ENCODE measurements at places on chromosomes 5 and 9. TPM values are rescaled to one million over a fixed set of nuclear protein-coding genes. Genes with fewer than 3 reads are reported as not detected.

- DNase-seq: no peak
Observed at GRCh38 chr5:107040907-107041306, 629.8 kb downstream of the EFNA5 start.

GRCh38 chr5:66558560-66558959 is 37.6 kb upstream of the MAST4 start:
- DNase-seq: no peak

OBP2B gene
- polyA plus RNA-seq: not detected

PCDHB4 gene
- 0.60 TPM for polyA plus RNA-seq

GRCh38 chr5:106185661-106186081 is 1485.1 kb downstream of the EFNA5 start:
- no peak for DNase-seq

TRIM7 gene
- 3.1 TPM for polyA plus RNA-seq

- peak; percentile 95 for DNase-seq
Observed at GRCh38 chr9:75890472-75891276, at the start of gene PCSK5. Gene PCSK5, plus strand, starts transcription at chr9:75890673. Its CDS starts 509 bp downstream, at chr9:75891182.

SPARC gene
- 20,092 TPM for polyA plus RNA-seq

LCN9 gene
- polyA plus RNA-seq: not detected

IFNK gene
- polyA plus RNA-seq: not detected

PCA3 gene
- not detected for polyA plus RNA-seq

DNA sequence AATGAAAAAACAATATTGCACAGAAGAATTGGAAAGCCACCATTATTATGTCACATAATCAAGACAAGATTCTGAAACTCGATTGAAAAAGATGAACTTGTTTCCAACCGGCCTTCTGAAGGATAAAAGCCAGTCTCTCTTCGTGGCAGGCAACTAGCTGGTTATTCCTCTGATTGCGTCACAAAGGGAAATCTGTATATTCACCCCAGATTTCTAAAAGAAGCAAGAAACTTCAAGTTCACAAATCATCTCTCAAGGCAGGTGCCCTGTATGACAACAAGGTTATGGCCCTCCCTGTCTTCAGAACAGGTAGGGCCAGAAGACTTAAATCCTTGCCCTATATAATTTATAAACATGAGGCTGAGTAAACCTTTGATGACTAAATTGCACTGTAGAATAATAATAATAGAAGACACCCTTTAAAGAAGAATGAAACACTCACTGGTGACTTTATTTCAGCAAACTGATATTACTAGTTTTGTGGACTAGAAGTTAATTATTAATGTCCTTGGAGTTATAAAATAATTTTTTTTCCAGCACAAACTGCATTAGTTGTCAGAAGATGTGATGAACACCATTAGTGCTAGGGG is 2.9 kb upstream of the KLF4 start:
- DNase-seq: peak; percentile 67

DNA sequence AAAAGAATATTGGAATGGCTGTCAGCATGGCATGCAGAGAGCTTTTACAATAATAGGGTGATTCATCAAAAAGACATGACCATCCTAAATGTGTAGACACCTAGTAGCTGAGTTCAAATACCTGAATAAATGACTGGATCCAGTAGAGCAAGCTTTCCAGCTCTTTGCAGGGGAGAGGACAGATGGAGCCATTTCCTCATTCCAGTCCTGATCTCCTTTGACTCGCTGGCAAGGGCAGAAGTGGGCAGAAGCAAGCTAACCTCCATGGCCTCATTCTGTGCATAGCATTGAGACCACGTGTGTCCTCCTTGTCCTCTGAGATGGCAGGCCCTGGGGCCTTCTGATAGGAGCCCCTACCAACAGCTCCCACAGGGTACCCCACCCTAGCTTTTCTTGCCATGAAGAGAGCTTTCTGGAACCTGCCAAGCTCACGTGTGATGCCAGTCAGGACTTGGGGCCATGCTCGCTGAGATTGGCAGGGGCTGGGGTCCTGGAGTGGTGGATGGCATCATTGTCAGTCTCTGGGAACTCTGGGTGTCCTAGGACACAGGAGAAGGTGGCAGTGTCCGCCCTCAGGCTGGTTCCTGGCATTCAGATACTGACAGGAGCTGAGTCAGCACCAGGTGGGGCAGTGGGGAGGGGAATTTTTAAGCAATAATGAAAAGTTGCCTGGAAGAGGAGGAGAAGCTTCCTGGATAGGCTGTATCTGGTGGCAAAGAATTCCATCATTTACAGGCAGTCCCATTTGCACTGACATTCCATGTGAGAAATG is 33.6 kb downstream of the WWC1 start:
- DNase-seq: no peak

TEK gene
- polyA plus RNA-seq: 4.3 TPM

- peak; percentile 10 for DNase-seq
Observed at GRCh38 chr5:138243794-138244193, 30.6 kb downstream of the GFRA3 start.

GRCh38 chr9:114503522-114504340 is 1.5 kb downstream of the WHRN start:
- DNase-seq: no peak

HAND1 gene
- polyA plus RNA-seq: not detected

DNA sequence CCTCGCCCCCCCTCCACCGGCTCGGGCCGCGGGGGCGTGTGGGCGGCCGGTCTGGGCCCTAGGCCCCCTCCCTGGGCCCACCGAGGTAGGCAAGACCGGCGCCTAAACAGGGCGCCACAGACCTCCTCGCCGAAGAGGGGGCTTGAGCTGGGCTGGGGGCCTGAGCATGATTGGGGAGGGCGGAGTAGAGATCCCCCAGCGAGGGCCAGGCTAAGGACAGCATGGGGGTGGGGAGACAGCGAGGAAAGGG is 108.9 kb downstream of the PSD2 start:
- no peak for DNase-seq

GRCh38 chr5:32506201-32506661 is 61.7 kb upstream of the ZFR start:
- DNase-seq: peak; percentile 53

DNA sequence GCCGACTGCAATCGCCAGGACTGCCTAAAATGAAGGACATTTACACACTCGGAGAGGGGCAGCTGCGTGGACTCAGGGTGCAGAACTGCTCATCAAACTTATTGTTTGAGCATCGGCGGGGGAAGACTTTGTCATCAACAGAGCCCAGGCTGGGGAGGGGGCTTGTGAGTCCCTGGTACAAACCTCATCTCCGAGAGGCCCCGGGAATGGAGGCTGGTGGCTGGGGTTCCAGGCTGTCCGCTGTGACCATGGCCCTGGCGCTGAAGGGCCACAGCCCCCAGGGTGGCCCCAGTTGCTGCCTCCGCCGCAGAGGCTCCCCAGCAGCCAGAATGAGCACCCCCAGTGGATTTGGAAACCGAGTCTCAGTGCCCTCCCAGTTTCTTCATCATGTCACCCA is 46.1 kb upstream of the RNU6ATAC start:
- DNase-seq: no peak

CCDC112 gene
- polyA plus RNA-seq: 5.5 TPM

C5orf22 gene
- 20.4 TPM for polyA plus RNA-seq

GRCh38 chr5:38347040-38347763 is 88.8 kb downstream of the EGFLAM start:
- peak; percentile 48 for DNase-seq

DNA sequence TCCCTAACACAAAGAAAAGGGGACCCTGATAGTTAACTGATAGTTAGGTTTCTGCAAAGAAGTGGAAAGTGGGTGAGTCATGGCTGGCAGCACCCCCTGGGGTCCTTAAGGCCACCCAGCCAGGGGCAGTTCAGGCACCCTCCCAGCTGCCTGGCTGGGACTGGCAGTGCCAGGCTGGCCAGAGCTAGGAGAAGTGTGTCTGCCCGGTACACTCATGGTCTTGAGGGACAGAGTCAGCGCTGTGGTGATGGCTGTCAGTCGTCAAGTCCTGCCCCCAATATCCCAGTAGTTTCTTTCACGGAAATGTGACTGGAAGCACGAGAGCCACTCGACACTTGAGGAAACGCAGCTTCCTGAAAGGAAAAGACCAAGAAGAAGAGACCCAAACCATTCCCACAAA is 22.3 kb upstream of the CNOT6 start:
- no peak for DNase-seq

- DNase-seq: no peak
Observed at GRCh38 chr5:75961818-75962217, 121.4 kb upstream of the SV2C start.

ADAM19 gene
- 18.8 TPM for polyA plus RNA-seq

- peak; percentile 9 for DNase-seq
Observed at GRCh38 chr9:35822926-35823325, 5.6 kb downstream of the FAM221B start.

- no peak for DNase-seq
Observed at GRCh38 chr5:149229298-149229937, 42.2 kb upstream of the AFAP1L1 start.

- DNase-seq: no peak
Observed at GRCh38 chr9:113720495-113720894, 155.6 kb upstream of the ZNF618 start.

DNA sequence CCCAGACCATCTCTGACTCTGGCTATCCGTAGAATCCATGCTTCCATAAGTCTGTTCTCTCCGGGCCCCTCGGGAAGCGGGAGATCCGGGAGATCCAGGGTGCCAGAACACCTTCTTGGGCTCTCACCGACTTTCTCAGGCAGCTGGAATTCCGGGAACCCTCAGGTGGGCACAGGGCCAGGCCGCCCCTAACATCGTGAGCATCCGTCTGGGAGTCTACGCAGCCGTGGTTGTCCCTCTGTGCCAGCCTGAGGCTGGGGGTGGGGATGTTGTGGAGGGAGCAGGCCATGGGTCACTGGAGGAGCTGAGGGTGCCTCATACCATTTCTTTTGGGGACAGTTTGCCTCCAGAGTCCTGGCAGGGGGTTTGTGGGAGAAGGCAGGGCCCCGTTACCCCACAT is 92.3 kb upstream of the COL5A1 start:
- no peak for DNase-seq

GRCh38 chr5:31963358-31964006 is 210.6 kb downstream of the GOLPH3 start:
- no peak for DNase-seq

DNA sequence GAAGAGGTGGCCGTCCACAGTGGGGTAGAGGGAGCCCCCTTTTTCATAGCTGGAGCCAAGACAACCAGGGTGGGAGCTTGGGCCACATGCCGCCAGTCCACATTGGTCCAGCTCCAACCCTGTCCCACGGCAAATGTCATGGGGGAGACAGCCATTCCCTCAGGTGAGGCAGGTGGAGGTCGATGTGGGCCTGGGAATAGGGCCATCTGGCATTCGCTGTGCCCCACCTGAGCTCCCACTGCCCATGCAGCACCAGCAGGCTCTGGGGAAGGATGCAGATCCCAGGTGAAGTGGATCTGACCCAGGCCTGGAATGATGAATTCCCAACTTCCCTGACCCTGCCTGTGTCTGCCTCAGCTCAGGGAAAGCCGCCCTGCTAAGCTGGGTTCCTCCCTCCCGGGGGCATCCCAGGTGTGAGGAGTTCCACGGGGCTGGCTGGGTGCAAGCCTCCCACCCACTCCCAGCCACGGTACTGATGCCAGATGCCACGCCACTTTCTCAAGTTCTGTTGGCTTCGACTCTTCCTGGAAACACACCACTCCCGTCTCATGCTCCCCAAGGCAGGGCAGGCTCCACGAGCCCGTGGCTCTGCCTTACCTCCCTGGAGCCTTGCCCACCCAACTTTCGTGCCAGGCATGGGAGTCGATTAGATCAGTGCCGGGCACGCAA is 25.2 kb upstream of the FCN2 start:
- no peak for DNase-seq

SELENOP gene
- polyA plus RNA-seq: 1.5 TPM

GAS1 gene
- 8.1 TPM for polyA plus RNA-seq

HTR4 gene
- polyA plus RNA-seq: not detected

DNA sequence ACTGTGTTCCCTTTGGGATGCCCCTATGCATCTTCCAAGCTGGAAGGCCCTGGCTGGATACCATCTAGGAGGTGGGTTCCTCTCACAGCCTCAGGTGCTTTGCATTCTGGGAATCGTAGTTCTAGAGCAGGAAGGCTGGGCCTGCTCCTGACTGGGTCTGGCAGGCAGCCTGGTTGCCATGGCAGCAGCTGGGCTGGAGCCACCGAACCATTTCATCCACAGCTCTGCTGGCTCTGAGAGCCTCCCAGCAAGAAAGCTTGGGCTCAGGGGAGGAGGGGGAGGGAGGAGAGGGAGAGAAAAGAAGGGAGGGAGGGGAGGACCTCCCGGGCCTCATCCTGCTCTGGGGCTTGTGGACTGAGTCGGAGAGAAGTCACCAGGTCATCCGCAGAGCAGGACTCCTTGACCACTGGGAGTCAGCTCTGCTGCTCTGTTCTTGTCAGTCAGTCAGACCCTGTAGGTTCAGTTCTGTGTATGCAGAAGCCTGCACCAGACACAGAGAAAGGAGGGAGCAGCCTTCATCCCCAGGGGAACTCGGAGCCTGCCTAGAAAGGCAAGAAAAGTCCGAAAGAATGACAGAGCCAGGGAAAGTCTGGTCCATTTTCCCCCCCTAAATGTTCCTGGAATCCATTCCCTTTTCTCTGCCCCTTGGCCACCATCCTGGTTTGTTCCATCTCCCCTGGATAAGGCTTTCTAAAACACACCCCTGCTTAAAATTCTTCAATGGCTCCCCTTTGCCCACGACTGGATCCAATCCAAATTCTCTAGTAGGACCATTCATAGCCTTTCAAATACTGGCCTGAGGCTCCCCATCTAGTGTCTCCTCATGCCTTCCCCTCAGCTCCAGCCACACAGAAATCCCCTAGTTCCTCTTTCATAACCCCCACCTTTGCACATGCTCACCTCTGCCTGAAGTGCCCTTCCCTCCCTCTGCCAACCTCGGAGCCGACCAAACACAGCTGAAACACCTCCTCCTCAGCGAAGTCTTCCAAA is 65.4 kb upstream of the ARAP3 start:
- peak; percentile 64 for DNase-seq

DNA sequence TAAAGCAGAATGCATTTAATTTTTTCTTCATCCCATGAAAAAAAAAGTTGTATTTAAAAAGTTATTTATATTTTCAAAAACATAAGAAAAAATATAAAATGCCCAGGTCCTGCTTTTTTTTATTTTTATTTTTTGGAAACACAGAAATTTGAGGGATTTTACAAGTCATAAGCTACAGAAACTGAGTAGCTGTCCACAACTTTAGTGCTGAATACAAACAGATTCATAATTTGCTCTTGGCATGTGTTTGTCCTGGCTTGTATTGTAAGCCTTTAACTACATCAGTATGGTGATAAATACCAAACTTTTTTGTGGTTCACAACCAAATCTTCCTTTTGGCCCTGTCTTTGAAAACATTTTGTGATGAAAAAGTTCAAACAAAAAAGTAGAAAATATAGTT is 7.5 kb upstream of the PLCXD3 start:
- peak; percentile 41 for DNase-seq
